CD8-positive, alpha-beta memory T cell (primary cell): ENCODE measurements at places on chromosomes 2 and 18.

- DNase-seq = no peak
These were observed 40.6 kb upstream of the PGAP1 start for GRCh38 chr2:196967116-196967515.

DNA sequence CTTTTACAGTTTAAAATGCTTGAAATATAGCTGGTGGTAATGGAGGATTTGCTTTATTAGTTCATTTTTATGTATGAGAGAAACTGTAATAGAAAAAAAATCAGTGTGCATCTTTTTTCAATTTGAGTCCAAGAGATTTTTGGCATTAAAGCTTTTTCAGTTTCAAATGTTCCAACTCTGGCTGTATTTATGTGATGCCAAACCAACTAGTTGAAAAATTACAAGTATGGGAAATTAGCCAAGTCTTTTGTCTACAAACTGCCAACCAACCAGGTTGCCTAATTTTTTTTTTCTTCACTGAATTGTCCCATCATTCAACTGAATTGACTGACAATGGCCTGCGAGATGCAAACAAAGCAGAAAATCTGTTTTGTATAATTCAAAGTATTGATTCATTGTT is 95.7 kb downstream of the ICOS start:
- no peak for DNase-seq

DNA sequence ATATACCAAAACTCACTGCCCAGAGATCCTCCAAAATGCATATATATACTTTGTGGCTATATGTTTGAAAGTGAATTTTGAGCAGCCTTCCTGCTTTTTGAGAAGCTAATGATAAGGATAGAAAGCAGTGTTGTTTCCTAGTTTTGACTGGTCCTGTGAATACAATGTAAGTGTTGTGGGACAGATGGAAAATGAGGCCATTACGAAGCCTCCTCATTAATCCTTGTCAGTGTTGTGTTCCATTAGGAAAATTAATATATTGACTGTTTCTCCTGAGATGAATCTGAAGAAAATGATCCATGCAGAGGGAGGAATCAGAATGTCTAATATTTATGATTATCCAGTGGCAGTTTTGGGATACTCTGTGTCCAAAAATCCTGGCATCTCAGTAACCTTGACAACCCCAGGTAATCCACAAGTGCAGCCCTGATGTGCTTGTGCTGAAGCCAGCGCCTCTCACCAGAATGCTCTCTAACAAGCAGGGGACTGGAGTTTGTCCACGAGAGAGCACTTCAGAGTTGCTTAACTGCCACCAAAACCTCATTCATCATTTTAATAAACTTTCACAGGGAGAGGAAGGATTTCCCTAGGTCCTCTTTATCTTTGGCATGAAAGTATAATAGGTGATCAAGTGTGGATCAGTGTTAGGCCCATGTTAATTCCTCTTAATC is 418.6 kb downstream of the CMPK2 start:
- no peak for DNase-seq

DNA sequence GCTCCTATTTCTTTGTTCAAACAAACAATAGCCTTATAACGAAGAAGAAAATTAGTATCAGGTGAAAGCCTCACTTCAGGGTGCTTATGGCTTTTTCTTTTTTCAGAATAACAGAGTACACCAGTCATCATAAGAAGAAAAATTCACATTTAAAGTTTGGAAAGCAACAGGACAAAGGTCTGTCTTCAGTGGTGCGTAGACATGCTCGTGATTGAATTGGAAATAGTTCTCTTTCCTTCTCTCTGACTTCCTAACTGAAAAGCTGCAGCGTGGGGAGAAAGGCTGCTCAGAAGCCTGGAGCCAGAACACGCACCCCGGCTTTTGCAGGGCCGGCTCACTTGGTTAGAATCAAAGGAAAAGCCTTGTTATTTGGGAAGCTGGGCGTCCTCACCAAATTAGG is 127.6 kb upstream of the ZNF516 start:
- DNase-seq = no peak

GRCh38 chr18:9032519-9032918 is 70.0 kb upstream of the NDUFV2 start:
- no peak for DNase-seq

- DNase-seq = no peak
These were observed 16.6 kb downstream of the POLE4 start for GRCh38 chr2:74975016-74975415.

DNA sequence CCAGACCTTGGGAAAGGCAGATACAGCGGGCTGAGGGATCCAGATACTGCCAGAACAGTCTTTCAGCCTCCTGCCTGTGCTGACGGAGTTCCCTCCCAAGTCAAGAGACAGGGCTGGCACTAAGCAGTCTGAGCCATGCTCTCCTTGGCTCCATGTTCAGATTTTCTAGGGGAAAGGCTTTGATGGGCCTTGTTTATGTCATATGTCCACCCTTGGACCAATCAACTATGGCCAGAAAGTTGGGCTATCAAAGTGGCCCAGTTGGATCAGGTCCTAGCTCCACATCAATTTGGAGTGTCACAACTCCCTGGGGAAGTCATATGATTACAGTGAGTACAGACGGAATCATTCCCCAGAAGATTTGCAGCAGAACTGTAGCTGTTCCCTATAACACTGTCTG is 152.0 kb downstream of the GREB1L start:
- no peak for DNase-seq

- DNase-seq = no peak
These were observed 198.5 kb upstream of the SMIM21 start for GRCh38 chr18:75625966-75626365.

DNA sequence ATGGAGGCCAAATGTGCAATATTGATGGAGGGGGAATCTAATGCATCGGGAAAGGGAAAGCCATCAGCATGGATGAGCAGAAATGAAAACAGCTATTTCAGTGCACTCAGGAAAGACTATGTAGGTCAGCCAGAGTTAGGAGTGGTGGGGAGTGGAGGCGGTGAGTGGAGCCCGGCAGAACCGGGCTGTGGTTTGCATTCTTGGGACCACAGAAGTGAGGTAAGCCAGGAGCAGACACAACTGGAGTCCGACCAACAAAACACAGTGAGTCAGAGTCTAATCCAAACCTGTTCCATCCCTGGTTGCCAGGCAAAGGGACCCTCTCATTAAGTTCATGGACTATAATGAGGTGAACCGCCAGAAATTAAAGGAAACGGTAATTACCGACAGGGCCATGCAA is 61.1 kb upstream of the RAB12 start:
- no peak for DNase-seq

DNA sequence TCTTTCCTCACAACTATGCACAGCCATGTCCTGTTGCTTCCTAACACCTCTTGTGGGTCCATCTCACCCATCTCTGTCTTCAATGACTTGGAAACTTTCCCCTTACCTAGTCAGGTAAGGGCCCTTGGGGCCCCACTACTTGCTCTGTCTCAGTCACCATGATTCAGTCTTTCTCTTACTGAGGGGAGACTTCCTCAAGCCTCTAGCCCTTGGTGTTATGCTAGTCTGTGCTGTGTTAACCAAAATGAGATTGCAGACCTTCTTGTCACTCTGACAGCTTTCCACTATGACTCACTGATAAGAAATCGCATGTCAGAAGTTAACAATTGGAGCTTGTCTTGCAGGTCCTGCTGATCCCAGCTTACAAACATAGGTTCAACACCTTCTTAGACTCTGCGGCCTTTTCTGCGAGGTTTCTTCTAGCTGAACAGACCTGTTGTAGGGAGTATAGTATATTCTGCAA is 65.3 kb downstream of the WDR75 start:
- DNase-seq = no peak

DNA sequence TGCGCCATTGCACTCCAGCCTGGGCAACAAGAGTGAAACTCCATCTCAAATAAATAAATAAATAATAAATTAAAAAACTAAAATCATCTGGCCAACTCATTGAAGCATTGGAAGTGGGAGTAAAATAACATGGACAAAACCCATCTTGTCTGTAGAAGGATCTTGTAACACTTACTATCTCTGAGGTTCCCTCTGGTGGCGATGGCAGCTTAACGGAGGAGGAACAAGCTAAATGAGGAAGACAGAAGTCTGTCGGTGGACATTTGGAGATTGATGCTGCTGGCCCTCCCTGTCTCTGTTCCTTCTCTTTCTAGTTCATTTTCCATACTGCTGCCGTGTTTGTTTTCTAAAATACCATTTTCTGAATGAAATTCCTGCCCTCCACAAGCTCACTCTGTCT is 43.4 kb downstream of the ZCCHC2 start:
- no peak for DNase-seq

- no peak for DNase-seq
These were observed 29.1 kb upstream of the ASB18 start for GRCh38 chr2:236293241-236293810.

GRCh38 chr2:142052220-142052863 is 78.5 kb downstream of the LRP1B start:
- no peak for DNase-seq

DNA sequence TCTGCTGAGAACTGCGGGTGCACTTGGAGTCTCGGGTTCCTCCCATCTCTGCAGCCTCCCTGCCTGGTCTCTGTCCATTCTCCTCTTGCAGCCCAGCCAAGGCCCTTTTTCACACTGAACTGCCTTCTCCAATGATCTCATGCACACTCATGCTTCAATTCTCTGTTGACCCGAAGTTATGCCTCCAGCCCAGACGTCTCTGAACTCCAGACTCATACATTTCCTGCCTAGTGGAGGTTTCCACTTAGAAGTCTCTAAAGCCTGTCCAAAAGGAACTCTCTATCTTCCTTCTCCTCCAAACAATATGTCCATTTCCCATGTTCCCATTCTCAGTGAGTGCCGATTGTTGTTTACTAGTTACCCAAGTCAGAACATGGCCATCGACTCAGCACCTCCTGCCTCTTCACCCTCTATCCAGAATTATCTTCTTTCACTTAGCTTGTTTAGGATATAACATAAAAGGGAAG is 155.2 kb downstream of the IRS1 start:
- DNase-seq = no peak

DNA sequence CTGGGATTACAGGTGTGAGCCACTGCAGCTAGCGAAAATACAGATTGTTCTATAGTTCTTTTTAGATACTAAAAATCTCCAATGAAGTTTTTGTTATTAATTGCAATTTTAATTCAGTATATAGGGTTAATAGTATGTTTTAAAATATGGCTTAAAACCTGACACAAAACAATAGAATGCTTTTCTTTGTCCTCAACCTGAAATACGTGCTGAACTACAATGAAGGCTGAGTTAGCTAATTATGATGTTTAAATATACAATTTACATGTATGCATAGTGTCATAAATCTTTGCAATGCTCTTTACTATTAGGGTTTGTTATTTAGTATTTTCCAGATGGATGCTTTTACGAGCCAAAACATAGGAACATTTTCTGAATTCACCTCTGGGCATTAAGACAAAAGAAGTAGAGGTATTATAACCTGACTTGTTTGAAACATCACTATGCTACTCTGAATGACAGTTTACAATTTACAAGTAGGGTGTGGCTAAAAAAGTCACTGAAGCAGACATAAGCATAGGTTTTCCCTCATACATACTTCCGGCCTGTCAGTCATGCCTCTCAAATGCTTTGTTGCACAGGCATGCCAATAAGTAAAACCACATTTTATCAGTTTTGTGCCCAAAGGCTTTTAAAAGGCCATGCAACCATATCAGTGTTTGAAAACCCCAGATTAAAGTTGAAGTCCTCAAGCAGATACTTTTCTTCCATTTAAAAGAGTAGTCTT is 168.3 kb downstream of the OTX1 start:
- no peak for DNase-seq

DNA sequence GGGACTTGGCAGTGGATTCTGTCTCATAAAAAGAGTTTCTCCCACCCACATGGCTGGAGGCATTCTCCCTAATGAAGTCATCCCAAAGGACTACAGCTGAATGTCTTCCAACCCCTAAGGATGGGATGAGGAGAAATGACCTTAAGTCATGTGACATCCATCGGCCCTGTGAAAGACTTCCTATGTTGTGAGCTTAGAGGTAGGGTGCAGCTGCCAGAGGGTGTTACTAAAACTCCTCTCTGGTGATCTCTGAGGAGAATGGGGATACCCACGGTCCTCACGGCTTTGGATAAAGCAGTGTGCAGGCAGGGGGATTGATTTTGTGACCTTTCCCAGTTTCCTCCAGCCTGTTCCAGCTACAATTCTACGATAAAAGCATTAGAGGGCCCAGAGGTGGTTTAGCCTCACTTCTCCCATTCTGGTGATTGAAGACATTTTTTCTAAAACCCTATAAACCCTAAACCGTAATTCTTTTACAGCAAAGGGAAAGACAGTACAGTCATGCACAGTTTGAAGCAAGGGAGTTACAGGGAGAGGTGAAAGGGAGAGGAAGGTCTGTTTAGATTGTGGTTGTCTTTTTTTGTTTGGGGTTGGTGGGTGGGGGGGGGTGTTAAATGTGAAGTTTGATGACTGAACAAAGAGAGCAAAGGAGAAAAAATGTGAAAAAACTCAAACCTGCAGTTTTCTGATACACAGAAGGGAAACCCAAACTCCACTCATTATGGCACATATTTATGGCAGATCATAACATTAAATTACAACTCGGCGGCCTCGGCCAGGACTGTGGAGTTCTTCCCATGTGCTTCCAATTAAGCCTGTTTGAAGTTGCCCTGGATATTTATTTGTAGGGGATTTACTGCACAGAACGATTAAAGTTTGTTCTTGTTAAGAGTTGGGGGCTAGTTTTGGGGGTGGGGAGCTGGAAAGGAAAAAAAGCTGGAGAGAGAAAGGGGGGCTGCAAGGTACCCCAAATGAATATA is 26.6 kb upstream of the SLC14A2 start:
- DNase-seq = no peak
